ENCODE measurements at places on chromosomes 1 and 21.

- DNase-seq = no peak
Observed at GRCh38 chr1:78839704-78840277, 166.7 kb downstream of the ADGRL4 start.

DNA sequence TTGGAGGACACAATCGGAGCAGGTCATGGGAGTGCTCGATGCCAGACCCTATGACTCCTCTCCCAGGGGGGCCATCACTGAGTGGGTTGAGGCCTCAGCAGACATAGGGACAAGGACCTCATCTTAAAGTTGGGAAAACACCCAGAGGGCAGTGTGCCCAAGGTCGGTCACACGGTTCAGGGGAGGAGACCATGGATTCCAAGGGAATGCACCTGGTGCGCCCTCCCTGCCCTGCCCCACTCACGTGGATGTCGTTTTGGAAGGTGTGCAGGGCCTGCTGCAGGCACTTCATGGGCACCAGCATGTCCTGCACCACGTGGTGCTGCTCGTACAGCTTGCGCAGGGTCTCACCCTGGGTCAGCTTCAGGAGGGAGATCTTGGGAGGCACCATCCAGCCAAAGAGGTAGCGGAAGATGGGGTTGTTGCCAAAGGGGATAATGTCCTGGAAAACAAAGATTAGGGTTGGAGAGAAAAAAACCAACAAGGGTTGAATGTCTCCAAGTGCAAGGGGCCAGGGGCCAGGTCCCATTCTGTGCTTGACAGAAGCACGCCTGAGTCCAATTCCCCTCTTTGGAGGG is 33.1 kb downstream of the DHCR24 start:
- DNase-seq = no peak

DNA sequence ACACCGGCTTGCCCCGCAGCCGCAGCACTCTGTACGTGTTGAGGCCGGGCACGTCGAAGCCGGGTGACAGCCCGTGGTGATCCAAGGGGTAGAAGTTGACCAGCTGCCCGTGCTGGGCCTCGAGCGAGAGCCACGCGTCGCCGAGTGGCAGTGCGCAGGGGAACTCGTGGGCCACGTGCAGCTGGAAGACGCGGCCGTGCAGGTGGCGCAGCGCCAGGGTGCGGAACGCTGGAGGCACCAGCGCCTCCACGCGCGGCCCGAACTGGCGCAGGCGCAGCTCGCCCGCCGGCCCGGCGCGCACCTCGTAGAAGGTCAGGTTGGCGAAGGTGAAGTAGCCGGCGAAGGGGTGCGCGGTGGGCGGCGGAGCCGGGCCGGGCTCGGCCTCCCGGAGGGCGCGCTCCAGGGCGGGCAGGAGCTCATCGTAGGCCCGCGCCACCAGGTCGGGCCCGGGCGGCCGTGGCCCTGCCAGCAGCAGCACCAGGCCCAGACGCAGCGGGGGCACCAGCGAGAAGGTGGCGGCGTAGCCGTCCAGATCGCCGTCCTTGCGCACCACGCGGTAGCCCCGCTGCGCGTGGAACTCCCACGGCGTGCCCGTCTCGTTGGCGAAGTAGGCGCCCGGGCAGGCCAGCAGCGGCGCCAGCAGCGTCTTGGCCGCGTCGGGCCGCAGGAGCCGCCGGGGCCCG is 19.5 kb downstream of the LACTBL1 start:
- DNase-seq = no peak

DNA sequence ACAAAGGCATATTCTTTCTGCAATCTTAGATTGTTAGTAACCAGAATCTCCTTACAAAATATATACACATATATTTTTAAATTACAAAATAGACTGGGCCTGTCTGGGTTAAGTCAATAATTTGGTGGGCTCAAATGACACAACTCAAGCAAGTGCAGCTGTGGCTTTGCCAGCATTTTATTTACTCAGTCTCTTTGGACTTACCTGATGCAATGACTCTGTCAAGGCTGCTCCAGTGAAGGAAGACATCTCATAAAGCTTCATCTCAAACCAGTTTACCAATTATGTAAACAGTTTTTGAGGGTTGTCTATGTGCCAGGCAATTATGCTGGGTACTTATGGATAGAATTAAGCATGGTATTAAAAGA is 22.8 kb upstream of the ABCA4 start:
- no peak for DNase-seq

DNA sequence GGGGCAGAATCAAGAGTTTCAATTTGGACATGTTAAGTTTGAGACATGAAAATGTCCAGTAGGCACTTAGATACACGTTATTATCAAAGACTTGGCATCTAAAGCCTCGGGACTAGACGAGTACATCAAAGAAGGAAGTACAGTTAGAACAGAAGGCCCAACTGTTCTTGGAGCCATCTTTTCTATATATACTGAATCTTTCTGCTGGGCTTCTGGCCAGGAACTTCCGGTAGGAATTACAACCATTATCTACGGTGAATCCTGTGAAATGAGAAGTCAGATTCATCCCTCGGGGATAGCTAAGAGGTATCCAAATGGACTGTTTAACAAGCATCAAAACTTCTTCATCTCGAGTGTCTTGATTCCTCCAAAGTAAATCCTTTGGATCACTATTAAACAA is 34.4 kb upstream of the NRDC start:
- no peak for DNase-seq

DNA sequence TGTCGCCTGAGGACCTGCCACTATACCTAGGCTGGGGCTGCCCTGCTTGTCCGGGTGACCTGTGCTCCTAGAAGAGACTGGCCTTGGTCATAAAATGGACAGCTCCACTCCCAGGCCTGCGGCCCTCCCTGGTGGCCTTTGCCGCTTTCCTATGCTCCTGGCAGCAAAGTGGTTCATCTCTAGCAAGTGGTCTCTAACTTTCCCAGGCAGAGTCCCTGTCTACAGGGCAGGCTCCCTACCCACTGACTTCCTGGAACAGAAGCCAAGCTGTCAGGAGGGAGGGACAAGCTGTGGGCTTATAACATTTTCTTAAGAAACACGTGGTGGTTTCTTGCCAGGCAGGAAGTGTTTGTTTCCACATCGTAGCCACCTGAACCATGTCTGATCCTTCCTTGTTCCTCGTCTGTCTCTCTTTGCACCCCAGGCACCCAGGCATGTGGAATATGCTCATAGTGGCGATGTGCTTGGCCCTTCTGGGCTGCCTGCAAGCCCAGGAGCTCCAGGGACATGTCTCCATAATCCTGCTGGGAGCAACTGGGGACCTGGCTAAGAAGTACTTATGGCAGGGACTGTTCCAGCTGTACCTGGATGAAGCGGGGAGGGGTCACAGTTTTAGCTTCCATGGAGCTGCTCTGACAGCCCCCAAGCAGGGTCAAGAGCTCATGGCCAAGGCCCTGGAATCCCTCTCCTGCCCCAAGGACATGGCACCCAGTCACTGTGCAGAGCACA is 10.1 kb downstream of the H6PD start:
- DNase-seq = no peak

GRCh38 chr1:179883745-179884138 is 1.7 kb downstream of the TOR1AIP1 start:
- no peak for DNase-seq

DNA sequence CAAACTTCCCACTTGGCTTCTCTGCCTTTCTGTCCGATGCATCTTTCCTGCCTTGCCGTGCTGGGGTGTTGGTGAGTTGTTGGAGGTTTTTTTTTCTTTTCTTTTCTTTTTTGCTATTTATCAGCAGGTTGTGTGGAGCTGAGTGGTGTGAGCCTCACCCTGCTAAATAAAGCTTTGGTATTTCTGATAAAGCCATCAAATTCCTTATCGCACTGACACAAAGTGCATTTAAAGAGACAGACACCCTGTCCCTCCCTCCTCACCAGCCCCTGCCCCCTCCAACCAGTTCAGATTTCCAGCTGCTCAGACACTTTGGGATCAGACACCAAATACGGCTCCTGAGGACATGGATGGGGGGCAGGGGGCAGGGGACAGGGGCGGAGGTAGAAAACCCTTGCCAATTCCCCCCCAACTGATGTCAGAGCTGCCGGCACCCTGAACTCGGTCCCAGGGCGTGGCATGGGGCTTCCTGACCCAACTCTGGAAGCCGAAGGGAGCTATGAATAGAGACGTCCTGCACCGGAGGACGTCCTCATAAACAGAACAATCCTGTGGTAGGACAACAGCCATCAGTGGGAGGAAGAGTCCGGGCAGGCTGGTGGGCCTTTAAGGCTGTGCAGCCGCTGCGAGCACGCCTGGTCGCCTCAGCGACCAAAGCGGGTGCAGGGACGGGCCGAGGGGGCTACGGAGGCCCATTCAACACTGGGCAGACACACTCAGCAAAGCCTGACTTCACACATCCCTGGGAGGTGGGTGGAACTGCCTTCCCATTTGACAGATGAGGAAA is 79.0 kb downstream of the CASZ1 start:
- no peak for DNase-seq

DNA sequence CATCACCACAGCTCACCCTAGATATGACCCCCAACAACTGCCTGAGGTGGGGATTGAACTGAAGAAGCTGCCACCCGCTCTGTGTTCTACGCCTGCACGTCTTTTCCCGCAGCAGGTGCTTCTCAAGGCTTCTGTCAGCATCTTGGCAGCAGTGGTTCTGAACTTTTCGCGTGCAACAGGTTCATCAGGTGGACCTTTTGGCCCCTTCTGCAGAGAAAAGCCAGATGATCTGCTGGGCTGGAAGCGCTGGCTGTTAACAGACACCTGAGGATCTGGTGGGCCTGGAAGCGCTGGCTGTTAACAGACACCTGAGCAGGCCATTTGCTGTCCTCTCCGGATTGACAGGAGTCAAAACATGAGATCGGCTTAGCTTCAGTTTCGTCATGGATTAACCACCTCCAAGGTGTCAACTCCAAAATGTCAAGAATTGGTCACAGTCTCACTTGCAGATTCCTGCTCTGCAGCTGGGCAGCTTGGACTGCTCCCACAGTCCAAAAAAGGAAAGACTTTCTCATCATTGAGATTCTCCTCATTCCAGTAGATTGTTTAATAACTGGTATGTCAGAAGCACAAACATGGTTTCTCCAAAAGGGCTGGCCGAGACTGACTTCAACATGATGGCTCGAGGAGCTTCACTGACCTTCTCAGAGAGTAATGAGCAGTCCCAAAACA is 4.7 kb downstream of the C1orf174 start:
- DNase-seq = no peak

DNA sequence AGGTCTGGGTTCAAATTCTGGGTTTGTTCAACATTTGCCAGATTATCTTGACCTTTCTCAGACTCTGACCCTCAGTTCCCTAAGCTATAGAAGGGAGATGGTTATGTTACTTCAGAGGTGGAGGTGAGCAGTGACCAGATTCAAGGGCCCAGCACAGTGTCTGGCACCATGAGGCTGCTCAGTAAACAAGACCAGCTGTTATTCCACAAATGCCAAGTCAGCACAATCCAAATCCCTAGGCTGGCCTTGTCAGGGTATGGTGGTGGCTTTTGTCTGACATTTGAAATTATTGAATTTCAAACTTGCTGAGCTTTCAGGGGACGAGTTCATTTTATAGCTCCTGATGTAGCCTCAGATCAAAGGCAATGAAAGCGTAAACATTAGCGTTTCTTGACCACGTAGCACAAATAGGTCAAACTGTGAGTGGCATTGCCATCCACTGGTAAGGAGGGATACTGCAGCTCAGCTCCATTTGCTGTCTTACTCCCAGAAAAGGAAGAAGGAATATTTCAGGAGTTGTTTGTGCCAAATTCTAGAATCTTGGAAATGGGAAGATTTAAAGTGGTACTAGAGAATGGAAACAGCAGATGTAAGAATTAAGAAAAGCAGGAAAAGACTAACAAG is 94.3 kb upstream of the EDN2 start:
- DNase-seq = no peak

GRCh38 chr21:44868707-44869106 is 4.8 kb downstream of the PTTG1IP start:
- DNase-seq = no peak

DNA sequence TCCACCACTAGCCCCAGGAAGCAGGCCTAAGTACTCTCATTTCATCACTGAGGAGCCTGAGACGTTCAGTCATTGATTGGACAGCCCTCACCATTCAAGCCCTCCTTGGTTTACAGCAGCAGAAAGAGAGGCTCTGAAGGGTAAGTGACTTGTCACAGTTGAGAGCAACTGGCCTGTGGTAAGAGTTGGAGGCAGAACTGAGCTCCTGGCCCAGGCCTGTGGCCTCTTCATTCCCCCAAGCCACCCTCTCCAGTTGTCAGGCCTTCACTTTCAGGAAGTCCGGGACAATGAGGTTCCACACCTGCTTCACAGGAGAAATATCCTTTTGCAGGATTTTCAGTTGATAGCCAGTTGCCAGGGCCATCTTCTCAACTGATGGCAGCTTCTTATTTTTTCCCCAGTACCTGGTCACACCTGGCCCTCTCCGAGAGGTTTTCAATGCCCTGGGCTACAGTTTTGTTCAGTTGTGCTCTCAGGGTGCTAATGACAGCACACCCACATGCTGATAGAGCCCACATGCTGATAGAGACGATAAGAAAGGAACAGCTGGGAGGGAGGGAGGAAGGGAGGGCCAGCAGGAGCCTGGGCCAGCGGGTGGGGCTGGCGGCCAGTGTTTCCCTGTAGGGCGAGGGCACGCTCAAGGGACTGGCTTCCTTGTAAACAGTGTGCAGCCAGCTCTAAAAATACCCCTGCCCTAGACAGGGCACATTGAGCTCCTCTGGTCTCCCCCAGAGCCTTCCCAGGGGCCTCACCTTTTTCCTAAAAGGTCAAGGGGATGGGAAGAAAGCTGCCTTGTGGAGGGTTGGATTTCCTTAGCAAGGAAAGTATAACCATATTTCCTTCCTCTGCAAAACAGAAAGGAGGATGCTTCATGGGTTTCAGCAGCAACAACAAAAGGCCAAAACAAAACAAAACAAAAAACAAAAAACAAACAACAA is 112.7 kb upstream of the JUN start:
- peak; percentile 43 for DNase-seq

GRCh38 chr1:151511636-151512215 is 539 bp downstream of the CGN start:
- DNase-seq = no peak

DNA sequence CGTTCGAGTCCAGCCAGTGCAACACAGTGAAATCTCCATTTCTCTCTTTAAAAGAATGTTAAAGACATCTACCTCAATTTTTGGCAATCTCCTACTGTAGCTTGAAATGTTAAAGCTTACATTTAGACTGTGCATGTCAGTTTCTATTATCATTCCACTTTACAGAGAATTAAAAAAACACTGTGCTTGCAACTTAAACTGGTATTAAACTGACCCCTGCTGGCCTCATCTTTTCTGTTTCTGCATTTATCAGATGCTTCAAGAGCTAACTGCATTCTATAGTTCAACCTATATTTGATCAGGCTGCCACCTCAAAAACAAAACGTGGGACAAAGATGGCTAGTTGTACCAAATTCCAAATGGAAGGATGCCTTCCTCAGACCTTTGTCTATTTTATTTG is 226.5 kb downstream of the SMYD3 start:
- DNase-seq = no peak

GRCh38 chr1:37479255-37480124 is 5.1 kb downstream of the ZC3H12A start:
- peak; percentile 87 for DNase-seq

GRCh38 chr1:76408303-76408702 is 333.8 kb downstream of the ST6GALNAC3 start:
- no peak for DNase-seq

Measured in uterus (tissue), 4 donors.